ENCODE measurements at places on chromosomes 3 and 15.

GRCh38 chr3:188169830-188170455 lies 16.0 kb downstream of the LPP start:
- DNase-seq, result no peak

GRCh38 chr15:67208396-67208795 lies 46.1 kb downstream of the AAGAB start:
- no peak for DNase-seq

DNA sequence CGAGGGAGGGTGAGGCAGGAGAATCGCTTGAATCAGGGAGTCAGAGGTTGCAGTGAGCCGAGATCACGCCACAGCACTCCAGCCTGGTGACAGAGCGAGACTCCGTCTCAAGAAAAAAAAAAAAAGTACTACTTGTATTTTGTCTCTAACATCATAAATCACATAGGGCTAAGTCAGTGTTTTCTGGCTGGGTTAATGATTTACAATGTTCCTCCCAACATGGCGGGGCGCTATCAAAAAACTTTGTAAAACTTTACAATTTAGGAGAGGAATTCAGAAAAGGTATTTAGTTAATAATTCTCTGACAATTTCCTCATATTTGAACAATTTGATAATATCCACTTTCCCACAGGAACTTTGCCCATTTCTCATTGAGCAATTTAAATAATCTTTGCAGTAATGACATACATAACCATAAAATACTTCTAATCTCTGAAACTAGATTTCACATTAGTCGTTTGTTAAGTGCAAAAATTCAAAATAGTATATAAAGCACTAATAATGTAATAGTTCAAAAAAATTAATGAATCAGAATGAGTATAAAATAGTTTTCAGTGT lies 26.6 kb upstream of the B3GNT5 start:
- no peak for DNase-seq

- DNase-seq, result no peak
Measured at GRCh38 chr3:42710323-42711021, 7.9 kb upstream of the HHATL start.

DNA sequence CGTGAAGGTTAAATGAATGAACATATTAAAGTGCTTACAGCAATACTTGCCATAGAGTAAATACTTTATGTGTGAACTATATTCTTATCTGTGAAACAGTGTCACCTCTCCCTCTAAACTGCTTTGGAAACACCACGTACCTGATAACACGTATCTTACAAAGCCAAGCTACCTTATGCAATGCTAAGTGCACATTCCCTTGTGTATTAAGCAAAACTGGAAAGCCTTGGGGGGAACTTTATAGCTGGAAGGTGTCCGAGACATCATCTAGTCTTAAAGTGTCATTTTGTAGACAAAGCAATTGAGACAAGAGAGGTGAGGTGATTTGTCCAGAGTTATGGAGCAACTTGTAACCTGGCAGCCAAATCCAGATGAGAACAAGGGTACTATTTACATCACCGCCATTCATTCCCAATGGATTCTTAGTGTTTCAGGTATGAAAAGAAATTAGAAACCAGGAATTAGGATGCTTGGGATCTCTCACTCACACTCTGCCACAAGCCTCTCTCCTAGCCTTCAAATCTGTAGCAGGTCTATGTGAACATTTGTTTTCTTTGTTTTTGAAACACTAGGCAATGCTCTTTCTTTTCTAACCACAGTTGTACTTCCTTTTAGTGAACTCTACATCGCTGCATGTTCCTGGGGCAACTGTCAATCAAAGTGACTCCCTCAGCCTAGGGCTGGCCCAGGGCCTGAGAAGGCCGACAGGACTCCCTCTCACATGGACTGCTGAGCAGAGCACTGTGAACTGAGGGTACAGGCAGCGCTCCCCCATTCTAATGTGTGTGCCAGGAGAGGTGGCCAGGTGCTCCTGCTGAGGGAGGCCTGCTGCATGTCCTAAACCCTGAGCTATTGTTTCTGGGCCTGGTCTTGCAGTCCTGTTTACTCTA lies 13.9 kb upstream of the MGLL start:
- no peak for DNase-seq

GRCh38 chr3:71045212-71045916 lies 538.2 kb downstream of the FOXP1 start:
- no peak for DNase-seq

GRCh38 chr3:96996009-96996408 lies 181.6 kb downstream of the EPHA6 start:
- DNase-seq, result no peak

DNA sequence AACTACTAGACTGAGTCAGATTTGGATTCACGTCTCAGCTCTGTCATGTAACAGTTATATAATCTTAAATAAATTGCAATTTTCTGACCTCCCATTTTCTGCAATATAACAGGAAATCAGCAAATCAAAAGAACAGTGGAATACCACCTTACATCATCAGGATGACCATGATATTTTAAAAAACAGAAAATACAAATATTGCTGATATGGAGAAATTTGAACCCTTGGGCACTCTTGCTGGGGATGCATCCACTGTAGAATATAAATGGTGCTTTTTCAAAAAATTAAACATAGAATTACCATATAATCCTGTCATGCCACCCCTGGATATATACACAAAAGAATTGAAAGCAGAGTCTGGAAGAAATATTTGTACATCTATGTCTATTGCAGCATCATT lies 982.5 kb downstream of the TBL1XR1 start:
- no peak for DNase-seq

DNA sequence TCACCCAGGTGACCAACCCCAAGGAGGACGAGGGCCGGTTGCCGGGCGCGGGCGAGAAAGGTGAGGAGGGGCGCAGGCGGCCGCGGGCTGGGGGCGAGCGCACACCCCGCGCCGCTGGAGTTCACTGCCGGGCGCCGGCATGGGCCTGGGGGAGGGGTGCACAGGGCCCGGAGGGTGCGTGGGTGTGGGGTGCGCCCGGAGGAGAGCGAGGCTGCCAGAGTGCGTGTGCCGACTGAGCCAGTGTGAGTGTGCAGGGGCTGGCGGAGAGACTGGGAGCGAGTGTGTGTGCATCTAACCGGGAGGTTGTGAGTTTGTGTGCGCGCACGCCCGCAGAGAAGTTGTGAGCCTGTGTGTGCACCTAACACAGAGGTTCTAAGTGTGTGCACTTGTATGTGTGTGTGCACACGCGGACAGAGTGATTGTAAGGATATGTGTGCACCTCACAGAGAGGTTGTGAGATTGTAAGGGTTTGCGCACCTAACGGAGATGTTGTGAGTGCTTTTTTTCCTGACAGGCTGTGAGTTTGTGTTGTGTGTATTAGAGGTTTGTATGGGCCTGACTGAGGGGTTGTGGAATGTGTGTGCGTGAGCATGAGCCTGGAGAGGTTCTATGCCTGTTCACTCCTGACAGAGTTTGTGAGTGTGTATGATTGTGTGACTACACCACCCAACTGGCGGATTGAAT lies 681 bp downstream of the CTDSPL start:
- no peak for DNase-seq

- DNase-seq, result no peak
Measured at GRCh38 chr3:194086388-194087075, 49.4 kb upstream of the HES1 start.

DNA sequence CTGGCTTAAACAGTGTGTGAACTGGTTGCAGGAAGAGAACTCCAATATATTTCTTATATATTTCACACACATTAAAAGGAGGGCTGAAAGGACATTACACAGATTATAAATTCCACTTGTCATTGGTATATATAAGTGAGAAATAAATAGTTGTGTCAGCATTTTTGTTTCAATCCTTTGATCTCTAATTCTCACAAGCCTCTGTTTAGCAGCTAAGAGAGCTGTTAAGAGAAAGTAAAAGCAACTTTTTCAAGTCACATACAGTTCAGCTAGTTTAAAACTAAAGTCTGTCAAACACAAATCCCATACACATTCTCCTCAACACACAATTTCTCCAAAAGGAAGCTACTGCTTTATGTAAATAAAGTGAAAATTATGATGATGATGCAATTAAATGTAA lies 70.5 kb upstream of the CCDC39 start:
- no peak for DNase-seq

GRCh38 chr15:53437366-53437765 lies 322.1 kb downstream of the WDR72 start:
- no peak for DNase-seq

DNA sequence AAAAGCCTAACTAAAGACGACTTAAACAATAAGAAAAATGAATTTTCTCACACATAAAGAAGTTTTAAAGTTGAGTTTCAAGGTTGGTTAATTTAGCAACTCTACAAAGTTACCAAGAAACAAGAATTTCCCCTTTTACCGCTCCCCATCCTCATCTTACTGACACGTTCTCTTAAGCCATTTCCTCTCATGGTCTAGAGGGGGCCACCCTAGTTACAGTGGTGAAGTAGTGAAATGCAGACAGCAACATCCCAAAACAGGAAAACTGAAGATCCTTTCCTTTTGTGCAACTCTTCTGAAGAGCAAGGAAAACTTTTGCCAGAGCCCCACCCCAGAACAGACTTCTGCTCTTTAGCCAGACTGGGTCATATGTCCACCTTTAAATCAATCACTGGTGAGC lies 17.3 kb upstream of the SOX14 start:
- no peak for DNase-seq

DNA sequence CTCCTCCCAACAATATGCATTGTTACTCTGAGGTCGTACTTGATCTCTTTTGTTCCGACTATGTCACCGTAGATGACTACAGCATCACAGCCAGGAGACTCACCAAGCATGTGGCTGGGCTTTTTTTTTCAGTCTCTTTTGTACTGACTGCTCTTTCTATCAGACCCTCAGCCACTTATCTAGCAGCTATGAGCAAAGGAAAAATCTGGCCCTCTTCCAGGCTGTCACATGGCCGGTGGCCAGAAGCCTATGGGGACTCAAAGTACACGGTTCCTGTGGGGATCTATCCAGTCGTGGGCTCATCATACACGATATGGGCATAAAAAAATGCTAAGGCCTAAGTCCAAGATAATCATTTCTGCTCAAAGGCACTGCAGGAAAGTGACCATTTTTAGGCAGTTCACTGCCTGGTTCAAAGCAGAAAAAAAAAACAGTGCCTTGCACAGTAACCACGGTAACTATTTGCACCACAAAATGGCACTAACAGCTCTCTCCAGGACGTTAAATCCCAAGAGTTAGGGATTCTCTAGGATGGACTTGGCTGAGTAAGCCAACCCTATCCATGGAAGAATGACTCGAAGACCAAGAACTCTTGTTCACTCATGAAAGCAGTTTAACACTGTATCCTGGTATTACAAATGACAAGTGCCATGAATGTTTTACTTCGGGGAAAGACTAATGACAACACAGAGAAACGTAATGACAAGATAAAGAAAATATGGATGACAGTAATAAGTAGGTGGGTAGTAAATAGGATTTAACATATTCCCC lies 50.3 kb downstream of the SHQ1 start:
- DNase-seq, result peak; percentile 19

DNA sequence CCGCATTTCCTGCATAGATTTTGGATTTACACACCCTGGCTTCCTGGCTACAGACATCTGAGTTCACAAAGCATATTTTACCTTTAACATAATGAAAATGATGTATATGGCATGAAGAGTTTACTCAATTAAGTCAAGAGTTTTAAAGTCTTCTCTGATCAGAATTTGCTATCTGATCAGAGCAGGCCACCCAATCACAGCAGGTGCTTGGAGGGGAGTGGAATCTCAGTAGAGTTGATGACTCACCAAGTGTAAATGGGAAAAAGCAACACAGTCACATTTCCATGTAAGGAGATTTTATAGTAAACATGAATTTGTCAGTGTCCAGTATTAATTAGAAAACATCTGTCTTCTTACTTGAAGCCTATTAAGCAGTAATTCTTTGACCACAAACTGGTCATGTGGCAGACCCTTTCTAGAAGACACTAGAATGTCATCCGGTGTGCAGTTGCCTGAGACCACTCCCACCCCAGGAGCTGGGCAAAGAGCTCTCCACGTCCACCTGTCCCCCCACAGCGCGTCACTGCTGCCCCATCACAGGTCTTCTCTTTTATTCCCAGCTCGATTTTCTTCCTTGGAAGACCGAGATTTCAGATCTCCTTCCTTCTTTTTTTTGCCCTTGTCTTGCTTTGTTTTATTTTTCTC lies 10.8 kb downstream of the MESD start:
- peak; percentile 36 for DNase-seq

- no peak for DNase-seq
Measured at GRCh38 chr15:42594095-42594494, 18.7 kb downstream of the STARD9 start.

- DNase-seq, result peak; percentile 58
Measured at GRCh38 chr3:158539414-158540014, 31.5 kb upstream of the MLF1 start.

GRCh38 chr3:189014526-189014925 lies 157.2 kb upstream of the TPRG1 start:
- DNase-seq, result no peak

- no peak for DNase-seq
Measured at GRCh38 chr15:85331655-85332285, 48.6 kb upstream of the AKAP13 start.

GRCh38 chr3:186633481-186633880 lies 6.7 kb upstream of the FETUB start:
- DNase-seq, result no peak

DNA sequence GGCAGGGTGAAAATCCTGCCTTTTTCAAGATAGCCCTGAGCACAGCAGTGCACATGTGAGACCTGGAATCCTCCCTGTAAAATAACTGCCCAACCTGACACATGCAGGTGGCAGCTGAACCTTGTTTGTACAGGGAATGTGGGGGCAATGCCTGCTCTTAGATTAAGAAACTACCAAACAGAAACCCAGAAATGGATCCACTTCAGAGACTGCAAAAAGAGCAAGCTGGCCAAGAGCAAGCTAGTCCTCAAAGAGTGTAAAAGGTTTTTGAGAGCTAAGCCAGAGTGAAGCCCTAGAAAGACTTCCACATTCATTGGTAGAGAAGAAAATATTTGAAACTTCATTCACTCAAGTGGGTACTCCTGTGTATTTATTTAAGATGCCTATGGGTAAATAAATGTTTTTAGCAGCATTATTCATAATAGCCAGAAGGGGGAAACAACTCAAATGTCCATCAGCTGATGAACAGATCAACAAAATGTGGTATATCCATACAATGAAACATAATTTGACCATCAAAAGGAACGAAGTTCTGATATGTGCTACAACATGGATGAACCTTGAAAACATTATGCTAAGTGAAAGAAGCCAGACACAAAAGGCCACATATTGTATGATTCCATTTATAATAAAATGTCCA lies 96.0 kb upstream of the TSC22D2 start:
- peak; percentile 33 for DNase-seq

DNA sequence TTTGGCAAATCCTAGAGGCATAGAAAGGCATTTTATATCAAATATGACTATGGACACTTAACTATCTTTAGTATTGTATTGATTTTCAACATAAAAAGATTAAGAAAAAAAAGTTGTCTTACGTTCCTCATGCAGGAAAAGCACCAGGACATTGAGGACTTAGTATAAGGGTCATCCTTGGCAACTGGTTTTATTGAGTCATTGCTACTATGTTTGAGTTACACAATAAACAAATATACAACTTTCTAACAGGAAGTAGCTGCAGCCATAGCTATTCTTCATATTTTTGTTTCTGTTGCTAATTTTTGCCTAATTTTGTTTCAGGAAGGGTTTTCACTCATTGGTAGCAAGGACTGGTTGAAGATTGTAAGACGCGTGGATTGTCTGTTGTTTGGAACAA lies 93.0 kb downstream of the NPTN start:
- no peak for DNase-seq

GRCh38 chr3:122979211-122979610 lies 48.4 kb downstream of the SEMA5B start:
- no peak for DNase-seq

Measured in NCI-H510A treated with DMSO at 0.1 percent for 48 hours (cell line).